Stimulated activated CD4-positive, alpha-beta T cell treated with anti-CD3 and anti-CD28 coated beads, Interleukin-15, amount 100 ng/mL, for 48 hours (primary cell): ENCODE measurements at places on chromosomes 2 and 18.

- no peak for DNase-seq
Measured at GRCh38 chr2:226640501-226640900, 159.1 kb downstream of the IRS1 start.

- DNase-seq: no peak
Measured at GRCh38 chr2:45469314-45470099, 141.6 kb downstream of the SRBD1 start.

DNA sequence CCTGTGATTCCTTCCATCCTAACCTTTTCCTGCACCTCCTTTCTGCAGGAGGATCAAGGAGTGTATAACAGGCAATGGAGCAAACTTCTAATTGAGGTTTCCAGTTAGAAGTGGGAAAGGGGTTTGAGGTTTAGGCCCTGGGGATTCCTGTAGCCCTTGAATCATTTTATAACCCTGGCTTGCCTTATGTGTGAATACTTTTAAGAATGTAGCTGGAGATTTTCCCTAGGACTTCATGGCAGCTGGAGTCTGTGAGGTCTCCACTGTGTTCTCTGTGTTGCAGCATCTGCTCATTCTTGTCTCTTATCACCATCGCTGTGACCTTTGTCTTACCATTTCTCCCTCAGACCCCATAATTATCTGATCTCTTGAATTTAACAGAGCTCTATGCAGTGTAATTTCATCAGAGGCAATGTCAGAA, 370.2 kb upstream of the SLC14A2 start:
- no peak for DNase-seq

DNA sequence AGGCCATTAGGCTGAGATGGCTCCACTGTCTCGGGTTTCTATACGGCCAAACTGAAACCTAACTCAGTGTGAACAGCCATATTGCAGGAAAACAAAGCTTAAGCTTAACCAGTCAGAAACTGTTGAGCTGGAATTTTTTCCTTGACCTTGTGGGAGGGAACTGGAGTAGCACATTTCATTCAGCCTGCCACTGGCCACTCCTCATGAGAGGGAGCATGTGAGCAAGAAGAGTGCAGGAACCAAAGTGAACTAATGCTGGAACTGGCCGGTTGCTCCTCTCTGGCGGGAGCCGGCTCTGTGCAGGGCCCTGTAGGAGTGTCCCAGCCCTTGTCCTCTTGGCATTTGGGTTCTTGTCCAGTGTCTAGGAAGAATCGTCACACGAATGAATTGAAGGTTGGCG, 5.9 kb upstream of the POLE4 start:
- no peak for DNase-seq

DNA sequence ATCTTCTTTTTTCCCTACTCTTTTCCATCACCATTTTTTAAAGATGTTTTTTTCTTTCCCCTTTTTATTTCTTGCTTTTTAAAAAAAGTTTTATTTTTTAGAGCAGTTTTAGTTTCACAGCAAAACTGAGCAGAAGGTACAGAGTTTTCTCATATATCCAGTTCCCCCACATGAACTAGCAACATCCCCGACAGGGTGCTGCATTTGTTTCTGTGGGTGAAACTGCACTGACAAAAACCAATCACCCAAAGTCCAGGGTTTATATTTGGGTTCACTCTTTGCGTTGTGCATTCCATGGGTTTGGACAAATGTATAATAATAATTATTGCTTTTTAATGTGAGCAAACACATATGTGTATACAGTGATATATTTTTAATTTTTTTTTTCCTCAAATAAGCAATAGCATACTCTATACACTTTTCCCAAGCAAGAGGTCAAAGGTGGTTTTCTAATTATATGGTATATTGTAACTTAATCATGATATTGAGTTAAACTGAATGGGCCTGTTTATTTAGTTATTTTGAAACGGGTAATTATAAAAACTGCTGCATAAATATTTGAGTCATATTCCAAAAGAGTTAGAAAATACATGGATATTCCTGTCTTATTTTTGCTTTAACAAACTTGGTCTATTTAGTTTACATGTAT, 50.3 kb downstream of the NCK2 start:
- DNase-seq: no peak

GRCh38 chr2:172247203-172247602, 144.5 kb upstream of the DLX2 start:
- no peak for DNase-seq

GRCh38 chr2:189763908-189764661, 1.5 kb upstream of the OSGEPL1 start:
- DNase-seq: no peak

DNA sequence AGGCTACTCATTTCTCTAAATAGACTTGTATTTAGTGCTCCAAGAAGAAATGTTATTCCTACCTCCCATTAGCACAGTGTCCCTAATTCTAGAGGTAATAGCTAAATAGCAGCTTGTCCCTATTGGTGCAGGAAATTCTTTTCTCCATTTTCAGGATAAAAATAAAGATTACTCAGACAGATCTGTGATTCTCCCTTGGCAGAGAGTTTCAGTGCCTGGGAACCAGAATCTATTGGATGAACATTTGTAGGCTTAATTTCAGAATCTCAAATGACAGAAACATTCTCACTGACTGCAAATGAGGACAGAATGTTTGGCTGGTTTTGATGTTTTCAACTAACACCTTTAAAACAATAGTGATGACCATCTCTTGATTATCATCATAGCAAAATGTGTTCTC, 33.3 kb upstream of the LGALSL start:
- no peak for DNase-seq

DNA sequence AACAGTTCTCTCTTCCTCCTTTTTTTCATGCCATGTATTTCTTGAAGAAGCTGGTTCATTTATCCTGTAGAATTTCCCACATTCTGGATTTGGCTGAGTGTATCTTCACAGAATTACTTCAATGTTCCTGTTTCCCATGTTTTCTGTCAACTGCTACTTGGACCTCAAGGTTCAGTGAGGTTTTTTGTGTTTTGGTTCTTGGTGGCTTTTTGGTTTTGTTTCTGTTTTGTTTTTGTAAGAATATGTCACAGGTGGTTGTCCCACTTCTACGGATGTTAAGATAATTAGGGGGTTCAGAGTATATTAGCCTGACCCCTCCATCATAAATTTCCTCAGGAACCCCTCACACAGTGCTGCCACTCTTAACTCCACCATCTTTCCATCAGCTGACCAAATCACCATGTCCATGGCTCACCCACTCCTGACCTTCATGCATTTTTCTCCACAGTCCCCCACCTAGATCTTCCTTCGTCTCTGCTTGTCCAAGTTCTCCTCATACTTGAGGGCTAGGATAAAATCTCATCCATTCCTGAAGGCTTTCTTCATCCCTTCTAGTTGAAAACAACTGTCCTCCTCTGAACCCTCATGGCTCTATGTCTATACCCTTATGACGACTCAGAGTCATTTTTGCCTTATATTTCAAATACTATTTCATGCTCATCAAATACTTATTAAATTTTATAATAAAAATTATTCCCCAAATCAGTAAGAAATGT, 40.4 kb downstream of the PLEKHM3 start:
- no peak for DNase-seq
